ENCODE measurements at places on chromosomes 7 and 10.

- no peak for DNase-seq
These were observed 35.5 kb upstream of the WASL start for GRCh38 chr7:123784263-123784662.

- DNase-seq, result no peak
These were observed at the start of gene SEC31B for GRCh38 chr10:100519311-100520051. Gene SEC31B, minus strand, starts transcription at chr10:100519861. Its CDS starts 2,909 bp downstream, at chr10:100516952.

DNA sequence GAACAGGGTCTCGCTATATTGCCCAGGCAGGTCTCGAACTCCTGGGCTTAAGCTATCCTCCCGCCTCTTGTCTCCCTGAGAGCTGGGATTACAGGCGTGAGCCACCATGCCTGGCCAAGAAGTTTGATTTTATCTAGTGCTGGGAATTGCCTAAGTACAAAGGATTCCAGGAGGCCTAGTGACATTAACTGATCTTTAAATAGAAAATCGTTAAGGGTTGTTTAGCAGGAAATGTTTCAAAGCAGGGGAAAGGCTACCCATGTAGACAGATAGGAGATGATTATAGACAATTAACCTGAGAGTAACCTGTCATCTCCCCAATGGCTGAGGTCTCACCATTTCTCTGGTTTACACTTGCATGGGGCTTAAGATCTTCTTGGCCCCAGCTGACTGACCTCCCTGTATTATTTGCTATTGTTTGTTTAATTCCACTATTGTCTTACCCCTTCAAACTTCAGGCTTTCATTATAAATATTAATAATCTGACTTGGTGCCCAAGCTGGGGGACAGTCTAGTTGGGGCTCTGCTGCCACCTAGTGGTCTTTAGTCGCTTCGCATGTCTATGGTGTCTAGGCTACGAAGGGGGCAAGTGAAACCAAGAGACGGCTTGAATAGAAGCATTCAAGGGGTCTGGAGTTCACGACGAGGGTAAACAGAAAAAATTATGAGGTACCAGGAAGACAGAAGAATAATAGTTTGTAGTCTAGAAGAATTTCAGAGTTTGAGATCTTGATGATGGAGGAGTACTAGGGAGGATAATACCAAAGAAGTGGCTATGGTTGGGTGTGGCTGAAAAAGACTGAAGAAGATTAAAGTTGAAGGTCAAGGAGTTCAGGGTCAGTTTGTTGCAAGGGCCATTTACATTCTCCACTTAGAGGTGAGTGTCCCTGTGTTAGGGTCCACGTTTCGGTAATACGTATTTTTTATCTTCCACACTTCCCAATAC is 40.4 kb upstream of the BPGM start:
- DNase-seq, result no peak

DNA sequence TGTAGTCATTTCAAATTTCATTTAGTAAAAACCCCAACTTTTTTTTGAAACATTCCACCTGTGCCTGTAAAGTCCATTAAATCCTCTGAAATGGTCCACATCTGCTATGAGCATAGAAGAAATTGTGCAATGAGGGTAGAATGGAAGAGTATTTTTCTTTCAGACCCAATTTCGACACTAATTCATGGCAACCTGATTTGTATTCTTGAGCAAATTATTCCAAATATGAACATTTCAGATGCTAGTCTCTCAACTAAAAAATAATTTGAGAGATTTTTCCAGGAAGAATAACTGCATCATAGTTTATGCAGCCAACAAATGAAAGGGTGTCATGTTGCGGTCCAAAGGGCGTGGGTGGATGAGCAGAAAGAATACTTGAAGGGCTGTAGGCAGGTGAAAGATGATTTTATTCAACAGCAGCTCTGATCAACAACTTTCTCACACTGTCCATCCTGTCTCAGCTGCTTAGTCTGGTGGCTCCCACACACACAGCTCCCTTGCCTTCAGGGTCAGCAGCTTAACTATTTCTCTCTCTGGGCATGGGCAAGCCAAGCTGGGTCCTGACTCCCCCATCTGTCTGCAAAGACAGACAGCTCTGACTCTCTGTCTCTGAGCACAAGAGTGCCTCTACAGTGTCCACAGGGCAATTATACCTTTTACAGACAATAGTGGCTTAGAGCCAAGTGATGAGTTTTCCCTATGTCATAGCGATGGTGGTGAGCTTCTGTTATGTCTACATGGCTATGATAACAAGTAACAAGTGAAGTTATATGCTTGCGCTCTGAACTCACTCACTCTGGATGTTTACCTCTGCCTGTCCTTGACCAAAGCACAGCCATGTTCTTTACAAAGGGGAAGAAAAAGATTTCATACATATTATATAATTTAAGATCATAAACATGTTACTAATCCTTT is 11.5 kb downstream of the STEAP2 start:
- peak; percentile 67 for DNase-seq

DNA sequence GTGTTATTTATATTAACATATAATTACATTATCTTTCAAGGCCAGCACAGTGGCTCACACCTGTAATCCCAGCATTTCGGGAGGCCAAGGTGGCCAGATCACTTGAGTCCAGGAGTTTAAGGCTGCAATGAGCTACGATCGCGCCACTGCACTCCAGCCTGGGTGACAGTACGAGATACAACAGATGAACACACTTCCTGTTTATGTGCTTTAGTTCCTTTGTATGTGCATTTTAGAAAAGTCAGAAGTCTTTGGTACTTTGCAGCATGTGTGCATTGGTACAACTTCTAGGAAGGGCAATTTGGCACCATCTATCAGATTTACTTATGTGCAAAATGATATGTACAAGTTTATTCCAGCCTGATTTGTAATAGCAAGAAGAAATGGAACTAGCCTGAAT is 13.3 kb downstream of the SLC35G1 start:
- DNase-seq, result no peak

Measured in AG09309 (cell line).